ENCODE measurements at places on chromosomes 12 and 14.

DNA sequence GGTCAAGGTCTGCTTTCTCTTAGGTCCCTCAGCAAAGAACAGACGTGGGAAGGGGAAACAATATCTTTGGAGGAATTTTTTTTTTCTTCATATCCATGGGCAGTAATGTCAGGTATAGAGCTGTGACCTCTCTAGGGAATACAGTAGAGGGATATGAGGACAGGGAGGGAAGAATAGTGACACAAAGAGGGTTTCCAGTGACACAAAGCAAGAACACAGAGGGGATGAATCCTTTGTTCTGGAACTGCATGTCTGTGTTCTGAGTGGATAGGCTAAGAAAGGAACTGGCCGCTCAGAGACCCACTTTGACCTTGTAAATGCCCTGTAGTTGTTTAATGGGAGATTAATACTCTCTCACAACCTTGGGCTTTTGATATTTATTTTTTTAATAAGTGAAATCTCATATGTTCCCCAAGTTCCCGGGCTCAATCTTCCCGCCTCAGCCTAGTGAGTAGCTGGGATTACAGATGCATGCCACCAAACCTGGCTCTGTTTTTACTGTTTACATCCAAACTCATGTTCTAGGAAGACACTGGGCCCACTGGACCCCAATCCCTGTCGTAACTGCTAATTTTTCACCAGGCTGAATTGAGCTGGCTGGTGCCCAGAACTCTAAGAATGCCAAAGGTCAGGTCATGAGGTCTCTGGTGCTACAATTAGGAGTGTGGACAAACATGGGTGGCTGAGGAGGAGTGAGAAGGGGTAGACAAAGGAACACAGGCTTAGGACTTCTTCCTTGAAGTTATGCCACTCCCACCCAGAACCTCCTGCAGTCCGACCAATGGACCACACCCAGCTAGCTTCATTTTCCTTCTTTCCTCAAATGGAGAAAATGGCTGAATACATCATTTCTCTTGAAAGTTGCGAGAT lies 9.1 kb upstream of the PLEKHH1 start:
- no peak for DNase-seq

- no peak for DNase-seq
Observed at GRCh38 chr12:64232196-64232595, 10.1 kb upstream of the KICS2 start.

DNA sequence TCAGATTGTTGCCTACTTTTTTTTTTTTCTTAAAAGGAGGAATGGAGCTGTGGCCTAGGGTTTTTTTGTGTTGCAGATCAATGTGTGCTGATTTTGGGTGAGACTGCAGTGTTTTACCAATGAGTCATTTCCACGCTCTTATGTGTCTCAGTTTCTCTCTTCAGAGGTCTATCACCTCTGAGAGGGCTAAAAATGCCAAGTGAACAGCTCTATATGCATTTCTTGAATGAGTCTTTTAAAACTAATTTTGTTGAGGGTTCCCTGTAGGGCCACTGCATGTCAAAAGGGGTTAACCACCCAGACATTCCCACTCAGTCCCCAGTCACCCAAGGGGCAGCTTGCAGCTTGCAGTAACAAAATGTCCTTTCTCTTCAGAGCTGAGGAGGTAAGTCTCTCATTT lies 24.3 kb upstream of the GLIPR1L2 start:
- no peak for DNase-seq

DNA sequence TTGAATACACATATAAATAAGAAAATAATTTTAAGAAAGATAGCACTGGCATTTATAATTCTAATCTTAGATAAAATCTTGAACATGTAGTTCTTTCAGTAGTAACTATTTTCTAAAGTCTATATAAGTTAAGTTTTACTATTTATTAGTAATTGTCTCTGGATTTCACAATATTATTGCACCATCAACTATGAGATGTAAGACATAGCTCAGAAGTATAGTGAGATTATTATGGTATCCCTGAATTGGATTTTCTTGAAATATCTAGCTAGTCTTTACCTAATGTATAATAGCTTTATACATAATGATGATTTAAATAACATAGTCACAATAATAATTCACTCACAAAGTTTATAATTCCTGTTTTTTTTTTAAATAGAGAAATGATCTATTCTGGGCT lies 6.7 kb downstream of the CLEC12A start:
- no peak for DNase-seq

GRCh38 chr12:11650286-11651281 lies 1.1 kb downstream of the ETV6 start:
- peak; percentile 38 for DNase-seq

All from CD4-positive, alpha-beta T cell treated with Interleukin-17A for 1 hour (primary cell).